ENCODE measurements at places on chromosomes 4 and X. TPM values are rescaled to one million over a fixed set of nuclear protein-coding genes. Genes with fewer than 3 reads are reported as not detected.
A peak's percentile ranks its signal among the peaks of the same experiment; 100 is the strongest.

SCFD2 gene
- 13.0 TPM for polyA plus RNA-seq

DNA sequence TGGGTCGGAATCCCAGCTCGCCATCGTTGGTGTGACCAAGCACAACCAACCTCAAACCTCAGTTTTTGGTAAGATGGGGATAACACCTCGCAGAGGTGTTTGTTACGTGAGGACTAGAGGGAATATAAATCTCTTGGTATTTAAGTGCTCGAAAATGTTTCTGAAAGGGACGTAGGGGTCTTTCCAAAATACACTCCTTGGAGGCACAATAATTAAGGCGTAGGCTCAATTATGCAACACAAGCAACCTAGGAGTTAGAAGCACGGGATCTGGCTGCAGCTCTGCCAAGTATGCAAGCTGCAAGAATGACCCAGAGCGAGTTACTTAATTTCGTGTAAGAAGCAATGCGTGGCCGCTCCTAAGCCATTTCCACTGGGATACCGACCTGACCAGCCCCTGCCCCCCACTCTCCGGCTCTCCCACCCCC is 552 bp downstream of the ADH5 start:
- DNase-seq, result peak; percentile 49

SATL1 gene
- not detected for polyA plus RNA-seq

HMX1 gene
- not detected for polyA plus RNA-seq

- no peak for DNase-seq
These were observed 601.8 kb upstream of the ZFP42 start for GRCh38 chr4:187393531-187394344.

DNA sequence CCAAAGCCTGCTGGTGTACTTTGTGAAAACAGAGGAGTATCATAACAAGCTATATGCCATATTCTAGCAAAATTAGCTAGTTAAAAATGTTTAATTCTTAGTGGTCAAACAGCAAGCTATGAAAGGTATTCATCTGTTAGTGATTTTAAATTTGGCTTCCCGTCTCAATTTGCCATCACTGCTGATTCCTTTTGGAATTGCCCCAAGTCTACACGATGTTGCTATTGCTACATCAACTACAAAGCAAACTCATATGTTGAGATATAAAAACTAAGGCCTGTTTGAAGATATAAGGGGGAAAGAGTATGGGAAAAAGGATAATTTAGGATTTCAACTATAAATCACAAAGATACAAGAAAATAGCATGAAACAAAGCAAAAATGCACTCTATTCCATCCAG is 146.1 kb downstream of the COL25A1 start:
- no peak for DNase-seq

GRCh38 chr4:183732296-183732695 is 73.2 kb downstream of the TRAPPC11 start:
- no peak for DNase-seq

DNA sequence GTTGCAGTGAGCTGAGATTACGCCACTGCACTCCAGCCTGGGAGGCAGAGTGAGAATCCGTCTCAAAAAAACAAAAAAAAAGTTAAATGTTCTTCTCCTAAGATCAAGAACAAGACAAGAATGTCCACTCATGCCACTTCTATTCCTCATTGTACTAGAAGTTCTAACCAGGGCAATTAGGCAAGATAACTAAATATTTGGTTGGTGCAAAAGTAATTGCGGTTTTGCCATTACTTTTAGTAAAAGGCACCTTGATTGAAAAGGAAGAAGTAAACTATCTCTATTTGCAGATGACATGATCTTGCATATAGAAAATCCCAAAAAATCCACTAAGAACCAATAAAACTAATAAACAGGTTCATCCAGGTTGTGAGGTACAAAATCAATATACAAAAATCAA is 24.0 kb upstream of the SLC7A3 start:
- DNase-seq, result no peak

DNA sequence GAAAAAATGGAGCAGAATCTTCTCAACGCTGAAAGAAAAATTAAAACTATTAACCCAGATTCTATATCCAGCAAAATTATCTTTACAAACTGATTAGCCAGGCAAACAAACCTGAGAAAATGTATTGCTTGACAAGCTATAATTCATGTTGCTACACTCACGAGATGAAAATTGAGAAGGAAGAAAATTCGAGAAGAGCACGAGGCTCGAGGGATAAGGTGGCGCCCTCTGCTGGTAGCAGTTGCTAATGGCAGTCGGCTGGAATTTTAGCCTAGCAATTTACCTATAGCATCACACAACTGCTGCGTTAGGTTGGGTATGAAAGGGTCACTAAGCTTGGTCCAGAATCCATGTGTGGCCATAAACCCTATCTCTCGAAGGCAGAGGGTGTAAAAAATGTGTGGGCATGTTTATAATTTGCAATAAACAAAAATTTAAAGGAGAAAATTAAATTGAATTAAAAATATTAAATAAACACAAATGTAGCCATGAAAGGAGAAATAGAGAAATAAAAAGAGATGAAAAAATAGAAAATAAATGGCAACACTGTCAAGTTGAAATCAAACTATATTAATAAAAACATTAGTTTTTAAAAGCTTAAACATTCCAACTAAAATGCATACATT is 126.6 kb downstream of the PPP4R3C start:
- DNase-seq, result peak; percentile 13

- no peak for DNase-seq
These were observed 9.4 kb upstream of the TIMP1 start for GRCh38 chrX:47572773-47573340.

- no peak for DNase-seq
These were observed 3.2 kb downstream of the CASP3 start for GRCh38 chr4:184645904-184646610.

DNA sequence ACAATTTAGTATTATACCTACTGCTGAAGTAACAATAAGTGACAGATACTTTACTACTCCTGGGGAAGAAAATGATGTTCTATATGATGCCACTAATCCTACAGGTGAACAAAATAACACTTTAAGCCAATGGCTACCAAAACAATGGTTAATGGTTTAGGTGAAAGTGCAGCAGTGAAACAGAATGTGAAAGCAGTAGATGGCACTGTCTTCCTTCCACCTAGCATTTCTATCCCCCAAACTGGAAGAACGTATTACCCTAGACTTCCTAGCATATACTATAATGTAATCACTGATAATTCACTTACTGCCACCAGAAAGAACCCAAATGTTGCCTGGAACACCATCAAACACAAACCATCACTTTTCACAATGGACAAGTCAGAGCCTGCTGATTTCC is 18.9 kb upstream of the CABS1 start:
- DNase-seq, result no peak

DNA sequence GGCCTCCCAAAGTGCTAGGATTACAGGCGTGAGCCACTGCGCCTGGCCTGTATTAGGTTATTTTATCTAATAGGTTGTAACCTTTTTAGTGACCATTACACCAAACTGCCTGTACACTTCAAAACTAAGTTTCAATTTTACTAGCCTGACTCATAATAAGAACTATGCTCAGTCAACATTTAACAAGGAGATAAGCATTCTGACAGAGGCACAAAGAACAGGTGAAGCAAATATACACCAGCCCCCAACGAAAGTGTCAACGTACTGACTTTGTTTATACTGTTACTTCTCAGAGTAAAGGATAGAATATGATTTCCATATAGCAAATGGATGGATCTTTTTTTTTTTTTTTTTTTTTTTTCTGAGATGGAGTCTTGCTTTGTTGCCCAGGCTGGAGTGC is 62.8 kb downstream of the SHISA3 start:
- DNase-seq, result no peak

DNA sequence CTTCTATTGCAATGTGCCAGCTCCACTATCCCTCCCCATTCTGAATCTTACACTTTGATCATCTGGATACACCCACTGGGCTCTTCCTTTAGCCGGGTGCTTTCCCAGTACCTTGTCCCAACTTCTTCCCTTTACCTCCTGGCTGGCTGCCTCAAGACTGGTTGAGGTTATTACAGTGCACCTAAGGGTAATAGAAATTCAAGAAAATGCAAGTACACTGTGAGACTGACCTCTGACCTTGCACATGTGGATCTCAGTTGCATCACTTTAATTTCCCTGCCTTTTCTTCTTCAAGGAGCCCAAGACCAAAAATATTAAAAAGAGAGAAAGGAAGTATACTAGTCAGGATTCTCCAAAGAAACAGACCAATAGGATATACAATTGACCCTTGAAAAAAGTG is 53.9 kb upstream of the NOCT start:
- DNase-seq, result no peak

RTL5 gene
- polyA plus RNA-seq, result 0.16 TPM

DNA sequence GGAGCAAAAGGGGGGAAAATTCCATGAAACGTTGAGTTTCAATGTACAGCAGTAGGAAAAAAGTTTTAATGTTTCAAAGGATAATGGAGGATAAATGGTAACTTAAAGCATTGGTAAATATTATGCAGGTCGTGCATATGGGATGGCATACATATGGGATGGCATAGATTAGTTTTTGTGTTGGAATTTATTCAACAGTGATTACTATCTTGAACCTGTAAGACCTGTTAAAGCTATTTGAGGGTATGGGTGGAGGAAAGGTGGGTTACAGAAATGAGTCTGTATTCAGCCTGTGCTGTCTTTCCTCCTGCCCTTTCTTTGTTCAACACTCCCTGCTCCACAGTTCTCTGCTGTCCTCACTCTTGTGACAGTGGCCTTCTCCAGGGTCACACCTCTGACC is 54.6 kb downstream of the ARHGAP10 start:
- DNase-seq, result no peak

CABS1 gene
- polyA plus RNA-seq, result not detected

SYNPO2 gene
- polyA plus RNA-seq, result 0.08 TPM

DNA sequence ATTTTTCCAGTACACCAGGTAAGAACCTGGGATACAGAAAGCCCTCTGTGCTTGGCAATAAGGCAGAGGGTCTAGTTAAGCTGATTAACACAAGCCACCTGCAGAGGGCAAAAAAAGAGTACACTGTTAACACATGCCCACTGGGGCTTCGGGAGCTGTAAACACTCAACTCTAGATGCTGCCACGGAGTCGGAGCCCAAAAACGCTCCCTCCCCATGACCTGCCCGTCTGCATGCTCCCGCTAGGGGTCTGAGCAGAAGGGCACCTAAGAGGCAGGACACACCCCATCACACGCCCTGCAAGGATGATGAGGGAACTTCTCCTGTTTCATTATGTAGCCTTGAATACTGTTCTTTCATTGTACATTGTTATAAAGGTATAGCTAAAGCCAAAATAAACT is 715.6 kb upstream of the AADAT start:
- no peak for DNase-seq

GRCh38 chr4:153940916-153941315 is 152.0 kb upstream of the SFRP2 start:
- no peak for DNase-seq

AKAP14 gene
- not detected for polyA plus RNA-seq

GRCh38 chrX:68915778-68916177 is 87.0 kb downstream of the EFNB1 start:
- DNase-seq, result no peak

DNA sequence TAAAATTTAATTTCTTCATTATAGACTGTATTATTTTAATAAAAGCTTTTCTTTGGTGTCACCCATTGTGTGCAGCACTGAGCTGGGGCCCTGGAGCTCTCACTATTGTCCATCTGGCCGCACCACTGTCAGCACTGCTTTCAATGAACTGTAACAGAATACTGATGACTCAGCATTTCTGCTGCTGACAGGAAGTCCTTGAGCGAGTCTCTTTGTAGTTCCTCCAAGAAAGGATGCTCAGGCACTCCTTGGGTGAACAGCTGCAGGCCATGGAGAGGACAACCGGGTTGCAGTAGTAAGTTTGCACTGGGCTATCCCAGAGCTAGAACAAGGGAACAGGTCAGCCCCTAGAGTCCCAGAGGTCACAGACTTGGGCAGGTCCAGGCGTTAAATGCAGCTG is 81.6 kb downstream of the SORBS2 start:
- DNase-seq, result no peak

PABPC4L gene
- not detected for polyA plus RNA-seq

Data from immature natural killer cell (primary cell).